DMS 273 treated with DMSO at 0.1 percent for 48 hours (cell line): ENCODE measurements at places on chromosomes 12 and 14.

DNA sequence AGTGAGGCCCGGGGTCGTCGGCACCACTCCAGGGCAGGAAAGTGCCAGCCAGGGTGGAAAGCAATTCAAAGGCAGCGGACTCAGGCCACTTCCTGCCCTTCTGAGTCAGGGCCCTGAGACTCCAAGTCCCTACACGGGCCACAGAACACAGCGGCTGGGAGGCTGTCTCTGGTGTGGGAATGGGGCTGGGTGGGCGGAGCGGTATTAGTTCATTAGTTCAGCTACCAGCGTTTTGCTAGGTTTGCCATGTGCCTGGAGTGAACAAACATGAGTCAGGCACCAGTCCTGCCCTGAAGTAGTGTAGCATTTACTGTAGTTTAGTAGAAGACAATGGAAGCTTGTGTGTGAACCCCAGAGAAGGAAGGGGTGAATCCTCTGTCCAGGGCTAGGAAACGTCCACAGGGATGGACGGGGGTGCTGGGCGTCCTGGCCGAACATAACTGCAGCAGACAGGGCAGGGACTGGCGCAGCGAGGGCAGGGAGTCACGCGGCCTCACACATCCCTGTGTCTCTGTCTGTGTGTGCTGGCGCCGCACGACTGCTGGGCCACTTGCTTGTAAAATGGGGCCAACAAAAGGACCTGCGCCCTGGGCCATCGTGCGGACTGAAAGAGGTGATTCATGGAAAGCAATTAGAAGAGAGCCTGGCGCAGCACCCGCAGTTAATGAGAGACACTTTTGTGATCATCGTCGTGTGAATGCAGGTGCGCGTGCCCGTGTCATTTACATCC lies 186.4 kb upstream of the PRMT8 start:
- DNase-seq = no peak

- DNase-seq = no peak
Measured at GRCh38 chr14:96688629-96689028, 108.6 kb upstream of the VRK1 start.

DNA sequence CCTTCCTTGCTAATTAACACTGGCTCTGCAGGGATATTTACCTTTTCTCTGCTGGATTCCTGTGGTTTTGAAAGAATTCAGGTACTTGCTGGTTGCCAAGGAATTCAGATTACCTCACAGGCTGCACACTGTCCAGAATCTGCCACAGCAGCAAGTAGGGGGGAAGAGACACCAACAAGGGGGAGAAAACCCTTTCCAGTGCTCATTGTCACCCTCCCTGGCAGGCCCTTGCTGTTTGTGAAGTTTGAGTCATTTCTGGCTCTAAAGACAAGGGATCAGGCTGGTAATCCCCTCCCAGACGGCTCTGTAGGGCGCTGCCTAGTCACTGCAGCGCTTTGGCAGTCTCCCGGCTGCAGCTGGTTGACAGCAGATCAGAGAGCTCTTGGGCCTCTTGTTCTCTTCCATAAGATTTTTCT lies 50.8 kb downstream of the TTLL5 start:
- DNase-seq = no peak

DNA sequence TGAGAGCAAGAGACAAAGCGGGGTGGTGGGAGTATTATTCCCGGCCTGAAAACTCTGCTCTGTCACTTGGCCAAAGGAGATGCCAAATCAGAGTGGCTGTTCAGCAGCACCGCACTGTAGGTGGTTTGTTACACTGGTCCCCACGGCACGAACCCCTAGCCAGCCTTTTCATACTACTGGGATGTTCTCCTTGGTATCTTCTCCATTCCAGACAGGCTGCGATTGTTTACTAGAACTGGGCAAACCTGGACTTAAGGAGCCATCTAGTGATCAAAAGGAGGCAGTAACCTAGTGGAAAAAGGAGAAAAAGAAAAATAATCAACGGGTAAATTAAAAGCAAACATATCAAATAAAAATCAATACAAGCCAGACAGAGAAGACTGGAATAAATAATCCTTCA lies 58.9 kb upstream of the TMTC2 start:
- peak; percentile 35 for DNase-seq

- no peak for DNase-seq
Measured at GRCh38 chr12:98738002-98738401, 92.9 kb downstream of the APAF1 start.

DNA sequence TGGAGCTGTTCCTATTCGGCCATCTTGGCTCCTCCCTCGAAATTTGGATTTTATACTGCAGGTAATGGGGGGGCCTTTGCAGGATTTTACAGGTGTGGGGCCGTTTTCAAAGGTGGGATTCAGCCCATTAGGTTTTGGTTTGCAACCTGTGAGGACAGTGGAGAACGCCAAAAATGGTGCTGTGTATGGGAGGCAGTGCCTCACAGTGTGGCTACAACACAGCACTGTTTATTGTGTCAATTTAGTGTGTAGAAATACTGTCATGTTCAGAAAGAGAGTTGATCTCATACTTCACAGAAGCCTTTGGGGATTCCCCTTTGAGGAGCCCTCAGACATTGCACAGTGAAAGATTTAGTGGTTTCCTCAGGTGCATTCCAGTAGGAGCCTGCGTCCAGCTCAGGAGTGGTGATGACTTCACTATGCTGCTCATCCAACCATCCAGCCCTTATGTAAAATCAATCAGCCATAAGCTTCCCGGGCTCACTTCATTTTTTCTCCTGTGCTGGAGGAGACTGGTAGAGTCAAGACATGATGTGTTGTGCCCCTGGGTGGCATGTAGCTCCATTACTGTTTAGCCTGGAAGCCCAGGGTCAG lies 92.7 kb upstream of the PRMT8 start:
- DNase-seq = no peak

GRCh38 chr14:31943217-31943799 lies 133.8 kb upstream of the ARHGAP5 start:
- peak; percentile 19 for DNase-seq

DNA sequence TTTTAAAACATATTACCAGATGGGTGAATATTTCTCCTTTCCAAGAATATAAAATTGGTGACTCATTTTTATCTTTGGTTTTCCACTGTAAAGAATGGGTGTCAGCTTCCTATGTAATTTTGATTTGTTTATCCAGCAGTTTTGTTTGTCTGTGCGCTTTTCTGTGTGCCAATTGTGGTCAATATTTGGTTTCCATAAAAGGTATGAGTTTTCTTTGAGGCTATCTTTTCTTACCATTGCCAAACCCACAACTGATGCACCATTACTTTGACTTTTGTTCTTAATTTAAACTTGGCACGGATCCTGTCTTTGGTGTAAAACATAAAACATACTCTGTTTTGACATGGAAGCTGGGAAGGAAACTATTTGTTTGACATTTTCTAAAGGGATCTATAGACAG lies 78.8 kb upstream of the NAV3 start:
- DNase-seq = no peak

- DNase-seq = no peak
Measured at GRCh38 chr12:106265116-106265515, 17.3 kb upstream of the CKAP4 start.

DNA sequence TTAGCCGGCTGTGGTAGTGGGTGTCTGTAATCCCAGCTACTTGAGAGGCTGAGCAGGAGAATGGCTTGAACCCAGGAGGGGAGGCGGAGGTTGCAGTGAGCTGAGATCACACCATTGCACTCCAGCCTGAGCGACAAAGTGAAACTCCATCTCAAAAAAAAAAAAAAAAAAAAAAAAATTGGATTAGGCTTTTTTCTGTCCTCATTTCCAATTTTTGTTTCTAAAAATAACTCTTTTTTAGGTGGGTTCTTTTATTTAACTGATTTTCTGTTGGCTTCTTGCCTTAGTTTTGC lies 863.7 kb downstream of the LRFN5 start:
- no peak for DNase-seq

DNA sequence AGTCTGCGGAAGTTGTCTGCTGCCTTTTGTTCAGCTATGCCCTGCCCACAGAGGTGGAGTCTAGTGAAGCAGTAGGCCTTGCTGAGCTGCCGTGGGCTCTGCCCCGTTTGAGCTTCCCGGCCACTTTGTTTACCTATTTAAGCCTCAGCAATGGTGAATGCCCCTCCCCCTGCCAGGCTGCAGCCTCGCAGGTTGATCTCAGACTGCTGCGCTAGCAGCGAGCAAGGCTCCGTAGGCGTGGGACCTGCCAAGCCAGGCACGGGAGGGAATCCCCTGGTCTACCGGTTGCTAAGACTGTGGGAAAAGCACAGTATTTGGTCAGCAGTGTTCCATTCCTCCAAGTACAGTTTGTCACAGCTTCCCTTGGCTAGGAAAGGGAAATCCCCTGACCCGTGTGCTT lies 143.6 kb downstream of the DYRK2 start:
- DNase-seq = no peak

GRCh38 chr14:74663884-74664283 lies 49.0 kb downstream of the AREL1 start:
- no peak for DNase-seq

DNA sequence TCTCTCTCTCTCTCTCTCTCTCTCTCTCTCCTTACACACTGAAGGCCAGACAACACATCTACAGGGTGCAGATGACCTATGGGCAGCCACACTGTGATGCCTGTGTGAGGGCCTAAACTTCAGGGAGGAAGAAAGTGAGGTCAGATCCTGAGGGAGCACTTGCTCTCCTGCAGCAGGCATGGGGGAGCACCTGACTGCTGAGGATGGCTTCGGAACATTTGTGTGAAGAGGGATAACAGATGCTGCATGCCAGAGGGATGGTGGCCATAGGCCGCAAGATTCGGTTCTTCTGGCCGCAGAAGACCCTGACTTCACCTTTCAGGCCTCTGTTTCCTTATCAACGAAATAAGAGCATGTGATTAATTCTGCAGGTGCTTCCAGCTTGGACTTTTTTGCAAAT lies 11.7 kb upstream of the SERPINA11 start:
- DNase-seq = no peak

GRCh38 chr12:126998747-126999285 lies 1268.2 kb upstream of the TMEM132C start:
- no peak for DNase-seq

DNA sequence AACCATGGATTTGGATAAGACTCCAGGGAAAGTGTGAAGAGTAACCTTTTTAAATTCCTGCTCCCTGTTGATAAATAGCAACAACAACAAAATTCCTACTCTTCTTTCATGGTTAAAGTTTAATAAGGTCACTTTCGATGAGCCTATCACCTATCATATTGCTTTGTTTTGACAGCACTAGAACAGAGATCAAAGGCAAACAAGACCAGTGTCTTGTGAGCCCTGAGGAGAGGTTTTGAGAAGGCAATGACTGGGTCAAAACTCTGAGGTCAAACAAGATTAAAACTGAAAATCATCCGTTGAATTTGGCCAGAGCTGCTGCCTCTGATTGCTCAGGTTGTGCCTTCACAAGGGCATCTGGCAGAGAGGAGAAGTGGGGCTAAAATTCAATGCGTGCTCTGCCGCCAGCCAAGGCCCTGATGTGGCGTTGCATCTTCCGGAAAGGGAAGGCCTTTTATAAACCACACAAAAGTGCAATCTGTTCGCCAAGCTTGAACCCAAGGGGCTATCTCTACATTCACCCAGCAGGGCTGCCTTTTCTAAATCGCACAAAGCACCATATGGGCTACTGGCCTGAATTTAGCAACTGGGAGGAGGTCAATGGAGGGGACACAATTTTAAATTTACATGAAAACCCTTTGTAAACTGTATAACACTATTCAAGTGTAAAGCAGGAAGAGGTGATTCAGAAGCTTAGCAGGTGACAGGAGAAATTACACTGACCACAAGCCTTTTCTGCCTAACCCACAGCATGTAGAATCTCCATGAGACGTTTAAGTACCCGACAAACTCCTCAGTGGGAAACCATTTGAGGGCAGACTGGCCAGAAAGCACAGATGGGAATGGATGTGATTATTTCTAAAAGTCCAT lies 140.8 kb downstream of the DAD1 start:
- peak; percentile 69 for DNase-seq

DNA sequence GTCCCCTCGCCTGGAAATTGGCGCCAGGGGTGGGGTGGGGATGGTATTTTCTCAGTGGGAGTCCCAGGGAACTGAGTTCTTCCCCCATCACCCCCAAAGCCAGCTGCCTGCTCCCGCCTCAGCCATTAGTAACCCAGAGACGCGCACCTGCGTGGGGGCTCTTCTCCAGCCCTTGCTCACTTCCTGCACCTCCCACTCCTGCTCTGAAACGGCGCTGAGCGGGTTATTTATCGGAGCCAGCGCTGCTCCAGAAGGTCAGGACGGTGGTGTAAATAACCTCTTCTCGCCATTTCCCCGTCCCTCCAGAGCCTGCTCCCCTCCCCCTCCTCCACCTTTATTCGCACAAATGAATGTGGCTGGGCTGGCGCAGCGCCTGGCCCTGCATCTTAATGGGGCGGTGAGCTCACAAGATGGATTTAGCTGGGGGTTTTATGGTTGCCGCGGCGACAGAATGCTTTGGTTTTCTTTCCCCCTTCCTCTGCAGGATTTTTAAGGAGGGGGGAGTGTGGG lies 12.2 kb downstream of the GPR84 start:
- DNase-seq = peak; percentile 15

DNA sequence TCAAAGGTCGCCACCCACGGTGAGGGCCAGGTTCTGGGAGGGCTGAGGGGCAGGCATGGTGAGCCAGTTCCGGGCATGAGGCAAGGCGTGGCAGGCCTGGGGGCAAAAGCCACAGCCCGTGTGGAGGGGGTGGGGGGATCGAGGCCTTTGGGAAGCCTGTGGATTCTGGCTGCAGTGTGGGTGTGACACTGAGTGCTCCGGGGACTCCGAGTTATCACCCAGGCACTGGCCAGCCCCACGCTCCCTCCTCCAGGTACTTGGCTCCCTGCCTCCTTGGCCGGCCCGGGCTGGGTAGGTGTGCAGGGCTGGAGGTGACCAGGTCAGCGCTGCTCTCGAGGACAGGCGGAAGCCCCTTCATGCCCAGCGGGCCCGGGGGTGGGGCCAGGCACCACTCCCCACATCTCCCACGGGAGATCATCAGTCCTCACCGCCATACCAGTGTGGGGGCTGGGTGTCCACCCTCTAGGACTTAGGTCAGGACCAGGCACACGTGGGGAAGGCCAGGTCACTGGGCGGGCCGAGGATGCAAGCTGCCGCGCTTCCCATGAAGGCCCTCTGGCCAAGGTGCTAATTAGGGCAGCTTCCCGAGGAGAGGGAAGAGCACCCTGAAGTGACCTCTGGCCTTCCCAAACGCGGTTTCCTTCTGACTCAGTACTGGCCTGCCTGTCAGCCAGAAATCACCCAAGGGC lies 34.1 kb upstream of the TDRD9 start:
- no peak for DNase-seq

GRCh38 chr12:27271206-27271605 lies 27.1 kb downstream of the STK38L start:
- DNase-seq = no peak

GRCh38 chr14:34403646-34404045 lies 58.4 kb downstream of the SPTSSA start:
- DNase-seq = no peak

DNA sequence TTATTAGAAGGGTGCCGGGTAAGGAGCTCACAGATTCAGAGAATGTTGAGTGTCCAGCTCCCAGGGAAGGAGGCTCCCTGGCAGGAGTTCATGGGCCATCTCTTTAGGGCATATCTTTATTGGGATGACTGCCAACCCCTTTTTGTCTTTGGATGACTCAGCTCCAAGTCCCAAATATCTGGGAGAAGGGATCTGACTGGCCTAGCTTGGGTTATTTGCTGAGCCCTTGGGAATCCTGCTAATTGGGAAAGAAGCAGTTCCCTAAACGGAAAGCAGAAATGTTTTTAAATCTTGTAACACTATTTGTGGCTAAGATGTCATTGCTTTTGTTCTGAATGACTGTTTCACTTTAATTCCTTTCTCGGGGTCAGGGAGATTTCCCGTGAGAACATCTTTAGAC lies 12.6 kb downstream of the DDX55 start:
- DNase-seq = no peak
